A549 treated with Hydrocortisone at 1 μM for 4 hours (cell line): ENCODE measurements at places on chromosomes 11 and 22. TPM values are rescaled to one million over a fixed set of nuclear protein-coding genes. Genes with fewer than 3 reads are reported as not detected.

The DEFB131B gene
- total RNA-seq = not detected in 5 replicates

The LRRC55 gene
- not detected in 5 replicates for total RNA-seq

The GATD1 gene
- 37.2 to 46.9 TPM (median 43.5 TPM) in 5 replicates for total RNA-seq

The OLFML1 gene
- total RNA-seq = 0.13 TPM in 1 of 5 replicates, not detected in the others

The KRTAP5-7 gene
- total RNA-seq = not detected in 5 replicates

The SULT4A1 gene
- not detected in 5 replicates for total RNA-seq

The CD81 gene
- 332 to 426 TPM (median 412 TPM) in 5 replicates for total RNA-seq

The PTGDR2 gene
- total RNA-seq = 0.03 to 0.12 TPM (median 0.05 TPM) in 4 of 5 replicates, not detected in the other

The ARHGAP42 gene
- 4.1 to 5.6 TPM (median 4.8 TPM) in 5 replicates for total RNA-seq

The C11orf87 gene
- total RNA-seq = 0.01 to 0.05 TPM (median 0.01 TPM) in 3 of 5 replicates, not detected in the others

The SERPIND1 gene
- 0.07 TPM in 1 of 5 replicates, not detected in the others for total RNA-seq

The C11orf91 gene
- total RNA-seq = 0.85 to 2.1 TPM (median 2.0 TPM) in 5 replicates

The MAJIN gene
- total RNA-seq = not detected in 5 replicates

The ELFN2 gene
- total RNA-seq = 5.8 to 6.7 TPM (median 6.2 TPM) in 5 replicates

The MEI1 gene
- total RNA-seq = 0.25 TPM in 1 of 5 replicates, not detected in the others

The CDON gene
- total RNA-seq = 1.6 to 2.5 TPM (median 2.0 TPM) in 5 replicates

The NNMT gene
- total RNA-seq = 292 to 403 TPM (median 380 TPM) in 5 replicates

The LBHD1 gene
- total RNA-seq = 3.9 to 5.5 TPM (median 5.2 TPM) in 5 replicates

The IGLL1 gene
- total RNA-seq = not detected in 5 replicates
